ENCODE measurements at places on chromosomes 2 and 18. TPM values are rescaled to one million over a fixed set of nuclear protein-coding genes. Genes with fewer than 3 reads are reported as not detected.

- no peak overlapping the region for H3K4me3 ChIP-seq
- H3K27ac ChIP-seq = no peak overlapping the region
- no peak for DNase-seq
- no peaks in the 10 kb centered on the region for H3K27me3 ChIP-seq
- H3K4me1 ChIP-seq = no peaks in the 10 kb centered on the region
These were observed 972 bp upstream of the MPP4 start for GRCh38 chr2:201699416-201699815.

The SGPP2 gene
- total RNA-seq = not detected

The UBXN4 gene
- total RNA-seq = 65.9 TPM

The CRACDL gene
- 2.5 TPM for total RNA-seq
